ENCODE measurements at places on chromosomes 5 and 9.

- DNase-seq, result no peak
Observed at GRCh38 chr9:115411516-115411915, 293.6 kb upstream of the TNC start.

DNA sequence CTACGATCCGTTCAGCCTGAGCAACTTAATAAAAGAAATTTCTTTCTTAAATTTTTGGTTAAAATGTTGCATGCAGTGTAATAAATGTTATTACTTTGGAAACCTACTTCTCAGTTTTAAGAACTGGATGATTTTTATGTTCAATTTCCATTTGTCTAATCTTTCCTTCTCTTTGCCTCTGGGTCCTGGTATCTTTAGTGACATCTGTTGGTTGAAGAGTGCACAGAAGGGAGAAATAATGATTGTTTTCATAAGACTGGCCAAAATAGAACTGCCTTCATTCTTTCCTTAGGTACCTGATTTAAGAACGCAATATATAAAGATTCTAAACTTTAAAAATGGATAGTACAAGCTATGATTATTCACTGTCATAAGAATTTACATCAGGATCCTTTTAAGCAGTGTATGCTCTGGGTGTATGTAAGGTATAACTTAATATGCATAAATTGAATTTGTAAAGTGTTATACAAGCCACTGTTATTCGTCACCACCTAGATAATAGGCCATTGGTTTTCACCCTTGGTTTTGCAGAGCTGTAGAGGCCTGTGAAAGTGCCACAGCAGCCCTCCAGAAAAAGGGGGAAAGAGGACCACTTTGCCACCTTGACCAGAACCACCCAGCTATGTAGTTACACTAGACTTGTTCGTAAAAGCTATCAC, 82.8 kb upstream of the TLX3 start:
- no peak for DNase-seq

- DNase-seq, result no peak
Observed at GRCh38 chr5:178551059-178551458, 39.1 kb downstream of the COL23A1 start.

DNA sequence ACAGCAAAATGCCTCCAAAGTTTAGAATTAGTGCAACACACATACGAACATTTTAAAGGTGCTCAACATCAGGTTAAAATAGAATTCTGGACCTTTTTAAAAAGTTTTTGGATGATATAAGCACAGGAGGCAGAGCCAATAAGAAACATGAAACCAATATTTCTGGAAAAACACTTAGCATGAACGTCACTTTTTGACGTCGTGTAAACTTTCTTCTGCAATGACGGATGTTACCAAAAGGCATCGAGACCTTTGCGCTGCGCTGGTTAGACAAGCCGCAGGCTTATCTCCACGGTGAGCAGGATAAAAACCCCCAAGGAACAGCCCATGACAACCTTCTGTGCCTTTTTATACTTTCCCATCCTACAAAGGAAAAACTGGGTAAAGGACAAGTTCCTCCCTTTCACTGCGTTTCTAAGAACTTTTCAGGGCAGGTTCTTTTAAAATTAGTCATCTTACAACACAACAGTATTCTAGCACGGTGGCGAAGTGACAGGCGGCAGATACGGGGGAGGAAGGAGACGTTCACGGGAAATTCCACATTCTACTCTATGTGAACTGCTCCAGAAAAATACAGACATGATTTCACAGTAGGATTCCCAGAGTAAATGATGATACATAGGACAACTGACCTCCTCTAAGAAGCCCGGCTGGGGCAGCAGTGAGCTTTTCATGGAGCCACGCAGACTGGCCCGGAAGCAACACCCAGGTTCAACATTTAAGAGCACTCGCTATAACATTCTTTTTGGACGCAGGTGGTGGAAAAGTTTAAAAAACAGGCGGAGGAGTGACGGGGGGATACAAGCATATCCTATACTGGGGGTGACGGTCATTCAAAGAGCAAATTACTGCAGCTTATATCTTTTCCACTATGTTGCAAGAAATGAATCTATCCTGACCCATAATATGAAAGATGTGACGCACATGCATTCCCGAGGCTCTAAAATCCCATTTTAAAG, 52.4 kb downstream of the USP20 start:
- no peak for DNase-seq

GRCh38 chr9:37417252-37417803, 5.2 kb upstream of the GRHPR start:
- no peak for DNase-seq

DNA sequence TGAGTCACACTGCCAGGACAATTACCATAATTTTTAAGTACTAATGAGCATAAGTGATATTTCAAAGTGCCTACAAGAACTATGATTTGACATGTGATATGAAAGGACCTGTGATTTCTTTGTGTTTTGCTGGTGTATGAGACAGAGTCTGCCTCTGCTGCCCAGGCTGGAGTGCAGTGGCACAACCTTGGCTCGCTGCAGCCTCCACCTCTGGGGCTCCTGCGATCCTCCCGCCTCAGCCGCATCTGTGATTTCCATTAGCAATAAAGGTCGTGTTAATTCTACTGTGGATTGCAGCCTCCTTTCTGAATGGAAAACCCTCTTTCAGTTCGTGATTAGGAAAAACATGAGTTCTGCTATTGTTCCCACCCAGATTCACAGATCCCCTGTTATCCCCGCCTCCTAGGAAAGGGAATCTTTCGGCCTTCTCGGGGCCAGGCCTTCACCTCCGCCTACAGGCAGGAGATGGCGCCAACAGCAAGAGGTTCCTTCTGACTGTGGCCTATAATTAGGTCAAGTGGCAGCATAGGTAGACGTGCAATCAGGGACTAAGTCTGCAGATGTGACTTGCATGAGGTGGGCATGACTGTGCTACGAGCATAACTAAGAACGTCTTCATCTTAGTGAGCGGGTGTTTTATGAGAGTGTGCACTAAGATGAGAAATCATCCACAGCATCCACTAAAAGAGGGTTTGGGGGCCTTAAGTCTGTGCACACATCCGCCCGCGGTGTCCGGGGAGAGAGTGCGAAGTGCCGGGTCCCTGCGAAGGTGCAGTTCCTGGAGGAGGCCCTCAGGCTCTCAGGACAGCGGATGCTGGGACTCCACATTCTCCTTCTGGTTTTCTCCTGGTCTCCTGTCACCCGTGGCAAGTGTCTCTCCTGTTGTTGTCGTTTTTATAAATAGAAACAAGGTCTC, 23.1 kb downstream of the TRIM7 start:
- no peak for DNase-seq

GRCh38 chr5:68149189-68149588, 66.4 kb upstream of the PIK3R1 start:
- DNase-seq, result no peak

DNA sequence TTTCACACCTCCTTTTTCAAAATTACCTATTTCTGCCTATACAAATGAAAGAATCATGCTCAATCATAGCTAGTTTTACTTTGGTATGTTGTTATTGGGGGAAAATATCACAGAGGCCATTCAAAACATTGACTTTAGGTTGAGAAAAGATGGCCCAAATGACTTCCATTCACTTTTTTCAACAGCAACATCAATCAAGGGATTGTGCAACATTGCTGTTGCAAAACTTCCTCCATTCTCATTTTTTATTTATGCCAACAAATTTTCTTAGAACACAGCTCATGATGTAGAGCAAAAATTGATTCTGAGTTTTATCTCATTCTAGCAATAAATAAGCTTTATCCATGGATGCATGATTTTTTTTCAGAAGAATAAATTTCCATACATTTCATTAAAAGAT, 93.6 kb upstream of the RORB start:
- DNase-seq, result no peak

- DNase-seq, result no peak
Observed at GRCh38 chr9:132726576-132727130, 56.4 kb downstream of the GTF3C4 start.

- peak; percentile 90 for DNase-seq
Observed at GRCh38 chr5:126594748-126595485, at the start of gene ALDH7A1. Gene ALDH7A1, minus strand, starts transcription at chr5:126595219. Its CDS starts 21 bp downstream, at chr5:126595198.

DNA sequence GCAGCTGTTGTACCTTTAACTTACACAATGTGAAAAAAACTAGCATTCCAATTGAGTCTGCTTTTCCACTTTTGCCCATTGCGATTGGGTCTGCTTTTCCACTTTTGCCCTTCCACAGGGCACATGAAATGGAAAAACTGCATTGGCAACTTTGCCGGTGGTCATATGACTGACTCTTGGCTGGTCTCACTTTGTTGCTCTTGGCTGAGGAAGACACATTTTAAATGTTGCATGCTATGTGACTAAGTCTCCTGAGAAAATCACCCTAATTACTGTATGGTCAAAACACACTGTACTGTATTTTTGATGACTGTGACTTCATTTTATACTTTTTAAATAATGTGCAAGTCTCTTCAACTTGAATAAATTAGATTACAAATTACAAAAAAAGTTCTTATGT, 1.6 kb upstream of the OXCT1 start:
- no peak for DNase-seq

DNA sequence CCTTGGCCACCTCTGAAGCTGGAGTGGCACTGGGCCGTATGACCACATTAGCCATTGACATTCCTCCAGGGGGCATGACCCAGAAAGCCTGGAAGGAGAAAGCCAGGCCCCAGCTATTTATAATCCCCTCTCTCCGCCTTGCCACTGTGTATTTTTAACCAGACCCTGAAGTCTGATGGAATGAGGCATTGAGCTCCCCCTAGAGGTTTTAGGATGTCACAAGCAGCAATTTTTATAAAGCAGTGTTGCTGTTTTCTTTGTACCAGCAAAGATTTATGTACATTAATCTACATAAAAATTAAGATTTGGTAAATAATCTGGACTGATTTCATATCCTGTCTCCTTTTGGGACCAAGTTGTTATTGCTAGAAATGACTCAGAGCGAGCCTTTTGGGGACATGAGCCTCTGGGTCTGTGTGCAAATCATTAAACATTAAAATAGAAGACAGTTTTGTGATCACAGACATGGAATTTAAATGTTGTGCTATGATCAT, 127.1 kb downstream of the TRIO start:
- DNase-seq, result no peak

DNA sequence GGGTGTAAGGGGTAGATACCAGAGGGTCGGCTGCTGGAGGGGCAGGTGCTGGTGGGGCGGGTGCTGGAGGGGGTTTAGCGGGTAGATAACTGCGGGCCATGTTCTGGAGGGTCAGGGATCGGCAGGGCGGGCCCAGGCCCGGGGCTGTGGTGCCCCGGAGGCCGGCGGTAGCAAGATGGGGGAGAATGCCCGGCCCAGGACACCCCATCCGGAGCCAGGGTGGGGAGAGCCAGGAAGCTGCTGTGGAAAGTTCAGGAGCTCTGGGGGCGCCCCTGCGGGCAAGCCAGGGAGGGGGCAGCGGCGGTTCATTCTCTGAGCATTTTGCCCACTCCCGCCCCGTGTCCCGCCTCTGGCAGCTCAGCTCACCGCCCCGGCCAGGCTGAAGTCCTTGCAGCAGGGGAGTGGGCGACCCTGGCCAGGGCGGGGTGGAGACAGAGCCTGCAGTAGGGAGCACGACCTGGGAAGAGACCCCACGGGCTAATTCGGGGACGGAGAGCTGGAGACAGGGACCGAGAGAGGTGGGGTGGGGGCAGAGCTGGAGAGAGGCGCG, 538 bp downstream of the PRRT1B start:
- DNase-seq, result no peak

GRCh38 chr9:135468854-135469521, 10.6 kb upstream of the PPP1R26 start:
- DNase-seq, result no peak

- no peak for DNase-seq
Observed at GRCh38 chr5:176785184-176786145, 24.9 kb upstream of the UNC5A start.

GRCh38 chr5:35853631-35854030, 3.1 kb upstream of the IL7R start:
- DNase-seq, result no peak

- DNase-seq, result no peak
Observed at GRCh38 chr9:113380869-113381378, 4.1 kb upstream of the HDHD3 start.

- DNase-seq, result no peak
Observed at GRCh38 chr5:132370971-132371602, 1.6 kb downstream of the SLC22A5 start.

GRCh38 chr9:97980918-97981845, 2.0 kb upstream of the ANP32B start:
- DNase-seq, result no peak

GRCh38 chr9:94904806-94905205, 178.3 kb downstream of the AOPEP start:
- DNase-seq, result no peak

- DNase-seq, result no peak
Observed at GRCh38 chr9:11206925-11207324, 594.1 kb upstream of the PTPRD start.

DNA sequence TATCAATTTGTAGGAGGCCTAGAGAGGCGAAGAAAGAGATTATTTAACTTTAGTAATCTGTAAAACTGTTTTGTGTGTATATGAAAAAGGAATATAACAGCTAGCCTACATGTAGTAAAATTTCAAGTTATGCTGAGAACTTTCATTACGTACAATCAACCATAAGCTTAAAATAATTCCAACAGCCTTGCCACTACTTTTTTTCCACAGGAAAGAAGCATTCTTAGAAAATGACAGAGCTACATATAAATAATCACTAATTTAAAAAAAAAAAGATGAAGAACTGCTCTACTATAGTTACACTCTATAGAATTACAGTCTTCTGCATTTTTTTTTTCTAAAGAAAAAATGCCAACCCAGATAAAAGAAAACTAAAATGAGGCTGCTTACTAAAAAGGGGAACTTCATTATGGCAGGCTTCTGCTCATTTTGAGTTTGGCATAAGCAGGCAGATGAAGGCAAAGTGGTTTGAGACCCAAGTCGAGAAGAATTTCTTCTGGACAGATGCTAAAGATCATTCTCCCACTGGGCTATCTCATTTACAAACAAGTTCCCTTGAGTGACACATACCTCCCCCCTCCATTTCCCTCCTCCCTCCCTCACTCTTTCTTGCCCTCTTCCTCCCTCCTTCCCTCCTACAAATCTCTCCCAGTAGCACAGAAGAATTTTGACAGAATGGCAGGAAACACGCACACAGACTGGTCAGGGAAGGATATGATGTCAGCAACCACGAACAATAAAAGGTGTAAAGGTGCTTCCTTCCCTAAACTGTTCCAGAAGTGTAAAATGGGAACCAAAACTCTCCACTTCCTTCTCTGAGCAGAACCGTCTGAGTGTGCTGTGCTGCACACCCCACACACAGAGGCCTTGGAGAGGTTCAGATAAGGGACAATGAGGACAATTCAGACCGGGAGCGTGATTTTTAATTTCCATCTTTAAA, 56.1 kb downstream of the MEF2C start:
- no peak for DNase-seq

DNA sequence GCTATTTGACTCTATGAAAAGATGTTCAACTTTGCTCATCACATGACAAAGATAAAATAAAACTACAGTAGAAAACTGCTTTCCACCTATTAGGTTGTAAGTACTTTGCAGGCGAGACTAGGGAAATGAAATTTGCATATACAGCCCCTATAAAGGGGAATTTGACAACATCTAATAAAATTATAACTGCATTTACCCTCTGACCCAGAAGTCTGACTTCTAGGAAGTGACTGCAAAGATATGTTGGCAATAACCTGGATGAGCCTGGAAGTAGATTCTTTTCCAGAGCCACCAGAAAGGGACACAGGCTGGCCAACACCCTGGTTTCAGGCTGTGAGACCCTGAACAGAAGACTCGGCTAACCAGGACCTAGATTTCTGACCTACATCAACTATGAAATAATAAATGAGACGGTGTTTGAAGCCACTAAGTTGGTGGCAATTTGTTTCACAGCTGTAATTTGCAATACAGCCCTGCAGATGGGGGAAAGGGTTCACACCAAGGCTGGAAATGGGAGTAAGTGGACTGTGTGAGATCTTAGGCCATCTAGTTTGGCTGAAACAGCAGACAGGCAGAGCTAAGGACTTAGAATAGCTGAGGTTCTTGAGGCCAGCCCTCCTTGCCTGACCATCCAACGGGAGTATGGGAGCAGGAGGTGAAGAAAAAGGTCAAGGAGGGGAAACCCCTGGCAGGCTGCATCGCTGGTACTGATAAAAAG, 106.6 kb downstream of the SIL1 start:
- DNase-seq, result no peak

Measured in iPS DF 19.7 (cell line).